ENCODE measurements at places on chromosomes 5 and 9. TPM values are rescaled to one million over a fixed set of nuclear protein-coding genes. Genes with fewer than 3 reads are reported as not detected.

PCDHB6 gene
- total RNA-seq, result 0.97 TPM

LCP2 gene
- total RNA-seq, result not detected

OR1J2 gene
- total RNA-seq, result 0.32 TPM

GLRA1 gene
- total RNA-seq, result not detected

ZDHHC11 gene
- 1.0 TPM for total RNA-seq

GPX8 gene
- total RNA-seq, result 265 TPM

ENTPD2 gene
- not detected for total RNA-seq

RNF44 gene
- total RNA-seq, result 4.1 TPM

GALNT12 gene
- 26.9 TPM for total RNA-seq

RAB3C gene
- not detected for total RNA-seq

RETREG1 gene
- 34.9 TPM for total RNA-seq

EPB41L4B gene
- 11.4 TPM for total RNA-seq

HTR1A gene
- not detected for total RNA-seq

BAAT gene
- not detected for total RNA-seq

IFNA2 gene
- not detected for total RNA-seq

DNAJB5 gene
- total RNA-seq, result 8.5 TPM

AIF1L gene
- 0.22 TPM for total RNA-seq

LPAR1 gene
- 263 TPM for total RNA-seq

ELOVL7 gene
- total RNA-seq, result 0.13 TPM

PCDHB8 gene
- 0.52 TPM for total RNA-seq

IGFBPL1 gene
- total RNA-seq, result not detected

CREBRF gene
- 45.4 TPM for total RNA-seq

C5orf46 gene
- total RNA-seq, result not detected

FAM13B gene
- 59.3 TPM for total RNA-seq

All from articular chondrocyte of knee joint (primary cell).